Brain (organoid and tissue), 16 donors: ENCODE measurements at places on chromosomes 16 and 17. TPM values are rescaled to one million over a fixed set of nuclear protein-coding genes. Genes with fewer than 3 reads are reported as not detected.

Gene TBC1D24
- polyA plus RNA-seq, result 23.3 TPM

Gene NPIPA8
- polyA plus RNA-seq, result 3.8 TPM

DNA sequence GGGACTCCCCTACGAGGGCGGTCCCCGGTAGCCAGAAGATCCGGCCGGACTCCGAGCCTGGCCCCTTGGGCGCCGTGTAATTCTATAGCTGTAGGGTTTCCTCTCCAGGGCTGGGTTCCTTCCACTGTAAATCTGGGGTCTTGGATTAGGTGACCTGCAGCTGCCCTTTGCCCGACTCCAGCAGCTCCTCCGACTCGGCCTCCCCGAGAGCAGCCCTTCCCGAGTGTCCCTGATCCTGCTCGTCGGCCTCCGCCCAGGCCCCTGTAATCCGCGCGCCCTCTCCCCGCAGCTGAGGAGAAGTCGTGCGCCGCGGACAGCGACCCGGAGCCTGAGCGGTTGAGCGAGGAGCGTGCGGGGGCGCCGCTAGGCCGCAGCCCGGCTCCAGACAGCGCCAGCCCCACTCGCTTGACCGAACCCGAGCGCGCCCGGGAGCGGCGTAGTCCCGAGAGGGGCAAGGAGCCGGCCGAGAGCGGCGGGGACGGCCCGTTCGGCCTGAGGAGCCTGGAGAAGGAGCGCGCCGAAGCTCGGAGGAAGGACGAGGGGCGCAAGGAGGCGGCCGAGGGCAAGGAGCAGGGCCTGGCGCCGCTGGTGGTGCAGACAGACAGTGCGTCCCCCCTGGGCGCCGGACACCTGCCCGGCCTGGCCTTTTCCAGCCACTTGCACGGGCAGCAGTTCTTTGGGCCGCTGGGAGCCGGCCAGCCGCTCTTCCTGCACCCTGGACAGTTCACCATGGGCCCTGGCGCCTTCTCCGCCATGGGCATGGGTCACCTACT is 5.5 kb downstream of the TBX2 start:
- peak; percentile 43 for DNase-seq

Gene SDK2
- polyA plus RNA-seq, result 11.0 TPM

DNA sequence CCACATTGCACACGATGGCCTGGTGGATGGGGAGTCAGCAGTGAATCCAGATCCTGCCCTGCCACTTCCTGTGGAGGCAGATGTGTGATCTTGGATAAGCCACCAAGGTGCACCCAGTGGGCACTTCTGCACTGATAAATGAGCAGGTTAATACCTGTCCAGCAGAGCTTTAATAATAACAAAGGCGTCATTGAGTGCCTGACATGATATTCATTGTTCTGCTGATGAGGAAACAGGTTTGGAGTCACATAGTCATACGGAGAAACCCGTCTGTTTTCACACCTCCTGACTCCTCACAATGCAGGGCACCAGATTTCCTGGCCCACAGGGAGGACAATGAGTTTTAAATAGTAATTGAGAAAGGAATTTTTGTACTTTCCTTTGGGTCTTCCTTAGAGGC is 324.6 kb upstream of the CDH5 start:
- no peak for DNase-seq

DNA sequence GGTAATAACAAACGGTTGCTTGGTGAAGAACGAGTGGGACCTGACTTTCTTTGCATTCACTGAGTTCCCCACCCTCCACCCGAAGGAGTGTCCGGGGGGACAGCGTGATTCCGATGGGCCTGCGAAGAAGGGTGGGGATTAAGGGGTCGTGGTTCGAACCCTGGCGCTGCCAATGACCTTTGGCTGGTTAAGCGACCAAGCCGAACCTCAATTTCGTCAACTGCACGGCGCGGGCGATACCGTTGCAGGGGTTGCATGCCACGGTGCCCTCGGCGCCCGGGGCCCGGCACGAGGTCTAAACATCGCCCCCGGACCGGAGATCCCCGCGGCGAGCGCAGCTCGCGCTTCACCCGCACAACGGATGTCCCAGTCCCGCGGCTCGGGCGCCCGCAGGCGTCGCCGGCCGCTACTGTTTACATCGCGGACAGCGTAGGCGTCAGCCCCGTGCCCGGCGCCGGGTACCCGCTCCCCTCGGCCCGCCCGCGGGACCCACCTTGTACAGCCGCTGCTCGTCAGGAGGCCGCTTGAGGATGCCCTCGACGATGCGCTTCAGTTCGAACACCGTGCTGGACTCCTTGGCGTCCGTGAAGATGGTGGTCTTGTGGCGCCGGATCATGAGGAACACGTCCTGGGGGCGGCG is 460 bp downstream of the ELOB start:
- no peak for DNase-seq

- DNase-seq, result no peak
These were observed 24.7 kb downstream of the AXIN2 start for GRCh38 chr17:65536573-65537342.

Gene SLC5A11
- 16.1 TPM for polyA plus RNA-seq

- DNase-seq, result no peak
These were observed 22.6 kb upstream of the MLKL start for GRCh38 chr16:74723256-74723655.

Gene LGALS9C
- not detected for polyA plus RNA-seq

Gene C1QTNF8
- polyA plus RNA-seq, result not detected

Gene CDRT15
- not detected for polyA plus RNA-seq

- no peak for DNase-seq
These were observed 23.7 kb downstream of the COX11 start for GRCh38 chr17:54944796-54945195.

DNA sequence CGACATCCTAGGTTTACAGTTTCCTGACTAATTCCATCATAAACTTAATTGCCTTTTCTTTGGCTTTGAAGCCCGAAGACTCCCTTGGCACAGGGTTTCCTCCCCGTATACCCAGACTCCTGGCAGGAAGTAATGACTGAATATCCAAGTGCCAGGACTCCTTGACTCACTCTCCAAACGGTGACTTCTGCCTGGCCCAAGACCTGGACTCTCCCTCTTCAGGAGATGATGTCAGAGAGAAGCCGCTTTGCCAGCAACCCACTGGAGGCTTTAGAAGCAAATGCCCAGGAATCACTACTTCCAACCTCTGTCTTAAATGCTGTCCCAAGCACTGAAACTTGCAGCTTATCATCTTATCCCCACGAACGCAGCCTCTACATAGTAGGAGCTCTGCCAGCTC is 146.5 kb downstream of the RGS9 start:
- DNase-seq, result no peak

DNA sequence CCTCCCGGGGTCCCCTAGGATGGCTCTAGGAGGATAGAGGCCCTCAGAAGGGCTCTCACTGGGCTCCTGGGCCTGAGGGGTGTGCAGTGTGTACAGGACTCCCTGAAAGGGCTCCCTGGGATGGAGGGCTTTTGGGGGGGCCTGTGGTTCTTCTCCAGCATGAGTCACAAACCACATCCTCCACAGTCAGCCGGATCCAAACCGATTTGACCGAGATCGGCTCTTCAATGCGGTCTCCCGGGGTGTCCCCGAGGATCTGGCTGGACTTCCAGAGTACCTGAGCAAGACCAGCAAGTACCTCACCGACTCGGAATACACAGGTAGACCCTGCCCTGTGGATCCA is 4.5 kb downstream of the TRPV2 start:
- no peak for DNase-seq

- no peak for DNase-seq
These were observed 132.6 kb downstream of the PARN start for GRCh38 chr16:14497245-14498082.

Gene HSDL1
- 30.0 TPM for polyA plus RNA-seq

DNA sequence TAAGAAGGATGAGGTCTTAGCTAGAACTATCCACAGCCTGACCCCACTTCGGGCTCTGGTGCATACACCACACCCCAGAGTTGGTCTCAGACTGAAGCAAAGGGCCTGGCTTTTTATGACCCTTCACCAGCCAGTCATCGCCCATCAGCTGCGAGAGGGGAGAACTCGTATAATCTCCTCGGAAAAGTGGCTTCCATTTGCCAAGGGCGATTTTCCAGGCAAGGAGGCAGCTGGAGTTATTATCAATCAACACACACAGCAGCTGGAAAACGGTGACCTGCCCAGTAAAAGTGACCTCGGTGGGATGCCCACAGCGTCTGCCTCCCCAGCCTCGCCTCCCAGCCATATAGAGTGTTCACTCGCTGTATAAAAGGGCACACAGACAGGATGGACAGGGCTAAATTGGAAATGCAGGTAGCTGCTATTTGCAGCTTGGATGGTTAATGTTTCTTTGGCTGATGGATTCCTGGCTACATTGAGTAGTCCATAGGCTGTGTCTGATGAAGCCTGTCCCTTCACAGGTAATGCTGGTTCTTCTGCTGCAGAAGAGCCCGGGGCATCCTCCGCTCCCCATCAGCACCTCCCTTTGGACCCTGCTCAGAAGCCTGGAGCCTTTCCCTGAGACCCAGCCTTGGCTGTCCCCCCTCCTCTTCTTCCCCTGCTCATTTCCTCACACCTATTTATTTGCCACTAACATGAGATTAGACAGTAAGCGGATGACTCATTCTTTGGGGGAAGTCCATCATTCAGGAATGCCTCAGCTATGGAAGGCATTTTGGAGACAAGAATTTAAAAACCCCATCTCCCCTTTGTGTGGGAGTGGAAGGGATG is 45.7 kb downstream of the TMEM186 start:
- no peak for DNase-seq

GRCh38 chr16:78543023-78543422 is 443.6 kb downstream of the WWOX start:
- DNase-seq, result no peak

GRCh38 chr17:42287305-42287976 is 857 bp upstream of the STAT5A start:
- DNase-seq, result no peak

Gene OR3A2
- polyA plus RNA-seq, result not detected

Gene TENT4B
- 5.9 TPM for polyA plus RNA-seq

DNA sequence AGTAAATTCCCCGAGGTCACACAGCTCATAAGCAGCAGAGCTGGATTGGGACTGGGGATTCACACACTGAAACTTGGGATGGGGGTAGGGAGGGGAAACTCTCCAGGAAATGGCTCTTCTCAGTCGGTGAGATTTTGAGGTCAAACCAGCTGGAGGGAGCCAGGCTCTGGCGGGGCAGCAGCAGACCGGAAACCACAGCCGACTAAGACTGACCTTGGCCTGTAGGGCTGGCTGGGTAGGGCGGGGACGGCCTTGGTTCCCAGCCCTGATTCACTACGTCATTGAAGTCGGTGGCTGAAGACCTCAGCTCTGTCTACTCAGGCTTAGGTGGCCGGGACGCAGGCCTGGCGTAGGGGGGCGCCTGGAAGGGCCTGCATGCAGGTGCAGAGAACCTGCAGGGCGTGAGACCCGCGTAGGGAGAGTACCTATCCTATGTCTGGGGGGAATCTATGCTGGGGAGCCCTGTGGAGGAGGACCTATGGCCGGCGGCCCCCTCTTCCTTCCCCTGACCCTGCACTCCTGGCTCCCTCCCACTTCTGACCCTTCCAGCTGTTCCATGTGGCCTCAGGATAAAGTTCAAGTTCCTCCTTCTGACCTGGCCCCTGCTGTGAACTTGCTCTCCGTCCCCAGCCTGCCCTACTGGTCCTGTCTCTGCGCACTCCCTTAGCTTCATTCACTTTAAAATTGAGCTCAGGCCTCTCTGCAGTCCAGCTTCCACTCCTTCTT is 11.9 kb upstream of the SLC4A1 start:
- no peak for DNase-seq

Gene TBC1D26
- not detected for polyA plus RNA-seq

DNA sequence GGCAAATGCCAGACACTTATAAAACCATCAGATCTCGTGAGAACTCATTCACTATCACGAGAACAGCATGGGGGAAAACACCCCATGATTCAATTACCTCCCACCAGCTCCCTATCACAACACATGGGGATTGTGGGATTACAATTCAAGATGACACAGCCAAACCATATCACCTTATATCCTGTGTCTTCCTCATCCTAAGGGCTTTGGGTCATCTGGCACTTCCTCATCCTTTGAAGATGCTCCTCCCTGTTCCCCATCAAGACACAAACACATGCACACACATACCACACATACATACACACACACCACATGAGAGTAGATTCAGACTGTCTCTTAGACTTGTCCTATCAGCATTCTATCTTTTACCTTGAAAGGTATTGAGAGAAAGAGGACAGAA is 2.8 kb upstream of the PMFBP1 start:
- DNase-seq, result no peak
